Smooth muscle cell of the coronary artery (primary cell): ENCODE measurements at places on chromosomes 16 and 17. TPM values are rescaled to one million over a fixed set of nuclear protein-coding genes. Genes with fewer than 3 reads are reported as not detected.

Gene CEP112
- total RNA-seq = 5.9 and 11.6 TPM in 2 replicates

Gene FOXJ1
- total RNA-seq = not detected in 2 replicates

Gene KRTAP4-2
- not detected in 2 replicates for total RNA-seq

Gene DBF4B
- total RNA-seq = 1.5 and 2.3 TPM in 2 replicates

Gene TMIGD1
- not detected in 2 replicates for total RNA-seq
